MM.1S (cell line): ENCODE measurements at places on chromosomes 7 and 10.

- no peak for DNase-seq
These were observed 959 bp upstream of the ATRNL1 start for GRCh38 chr10:115092258-115092554.

GRCh38 chr10:66455304-66455703 lies 470.5 kb upstream of the LRRTM3 start:
- peak; percentile 18 for DNase-seq

- no peak for DNase-seq
These were observed 4.0 kb upstream of the NKX2-3 start for GRCh38 chr10:99528494-99529441.

- DNase-seq: no peak
These were observed 4.8 kb downstream of the MINDY4 start for GRCh38 chr7:30775992-30776391.

- no peak for DNase-seq
These were observed 116.1 kb downstream of the KLF6 start for GRCh38 chr10:3668966-3669330.

- DNase-seq: no peak
These were observed 2.2 kb downstream of the ELAPOR2 start for GRCh38 chr7:87057210-87057609.

DNA sequence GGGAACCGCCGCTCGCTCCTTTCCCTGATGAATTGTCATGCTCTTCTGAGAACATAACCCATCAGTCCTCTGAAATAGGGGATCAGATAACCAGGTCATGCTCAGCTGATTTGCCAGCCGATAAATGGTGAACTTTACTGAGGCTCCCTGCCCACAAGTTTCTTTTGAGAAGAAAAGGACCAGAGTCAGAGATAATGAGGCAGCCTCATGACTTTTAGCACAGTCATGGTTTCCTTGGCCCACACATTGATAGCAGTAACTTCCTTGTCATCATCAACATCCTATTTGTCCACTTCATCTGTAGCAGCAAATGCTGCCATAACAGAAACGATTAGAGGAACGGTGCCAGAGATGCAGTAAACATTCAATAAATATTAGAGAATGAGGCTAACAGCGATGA lies 509.0 kb downstream of the GATA3 start:
- no peak for DNase-seq

DNA sequence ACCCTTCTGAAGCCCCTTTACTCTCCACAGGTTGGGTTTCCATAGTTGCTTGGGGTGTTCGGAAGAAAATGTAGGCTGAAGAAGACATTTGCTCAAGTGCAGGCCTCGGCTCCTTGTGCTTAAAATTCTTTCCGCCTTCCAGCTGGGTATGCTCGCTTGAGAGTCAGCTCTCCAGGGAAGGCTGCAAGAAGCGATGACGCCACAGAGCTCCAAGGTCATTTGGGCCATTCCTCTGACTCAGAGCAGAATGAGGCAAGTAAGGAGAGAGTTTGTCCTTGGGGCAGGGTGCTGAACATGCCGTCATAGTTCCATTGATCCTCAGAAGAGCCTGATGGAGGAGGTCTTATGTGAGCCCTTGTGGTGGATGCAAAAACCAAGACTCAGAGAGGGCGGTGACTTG lies 27.4 kb upstream of the HSPA12A start:
- no peak for DNase-seq

DNA sequence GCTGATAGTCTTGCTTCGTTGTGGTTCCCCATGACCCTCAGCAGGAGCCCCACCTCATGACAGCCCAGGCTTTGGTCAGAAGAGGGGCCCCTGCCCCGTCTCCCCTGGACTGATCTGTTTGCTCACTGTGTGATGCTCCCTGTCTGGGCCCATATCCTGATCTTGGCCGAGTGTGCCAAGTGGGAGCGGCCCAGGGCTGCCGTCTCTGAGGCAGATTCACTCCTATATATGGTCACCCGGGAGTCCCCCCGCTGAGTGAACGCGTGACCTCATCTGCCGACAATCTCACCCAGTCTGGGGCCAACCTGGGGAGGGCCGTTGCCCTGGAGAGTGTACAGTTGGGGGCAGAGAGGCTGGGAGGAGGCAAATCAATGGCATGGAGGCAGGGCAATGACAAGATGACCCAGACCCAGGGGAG lies 34.5 kb downstream of the PPIF start:
- DNase-seq: no peak

GRCh38 chr10:71429929-71430328 lies 33.2 kb downstream of the CDH23 start:
- no peak for DNase-seq

- DNase-seq: no peak
These were observed 236.2 kb downstream of the MTERF1 start for GRCh38 chr7:91644256-91644655.

GRCh38 chr7:102390697-102391484 lies 5.3 kb upstream of the PRKRIP1 start:
- peak; percentile 72 for DNase-seq

- DNase-seq: peak; percentile 75
These were observed 10.3 kb upstream of the ANKRD7 start for GRCh38 chr7:118214051-118214832.

GRCh38 chr7:129848436-129848835 lies 104.3 kb downstream of the UBE2H start:
- no peak for DNase-seq

- no peak for DNase-seq
These were observed 88.1 kb downstream of the UNCX start for GRCh38 chr7:1320616-1321240.

DNA sequence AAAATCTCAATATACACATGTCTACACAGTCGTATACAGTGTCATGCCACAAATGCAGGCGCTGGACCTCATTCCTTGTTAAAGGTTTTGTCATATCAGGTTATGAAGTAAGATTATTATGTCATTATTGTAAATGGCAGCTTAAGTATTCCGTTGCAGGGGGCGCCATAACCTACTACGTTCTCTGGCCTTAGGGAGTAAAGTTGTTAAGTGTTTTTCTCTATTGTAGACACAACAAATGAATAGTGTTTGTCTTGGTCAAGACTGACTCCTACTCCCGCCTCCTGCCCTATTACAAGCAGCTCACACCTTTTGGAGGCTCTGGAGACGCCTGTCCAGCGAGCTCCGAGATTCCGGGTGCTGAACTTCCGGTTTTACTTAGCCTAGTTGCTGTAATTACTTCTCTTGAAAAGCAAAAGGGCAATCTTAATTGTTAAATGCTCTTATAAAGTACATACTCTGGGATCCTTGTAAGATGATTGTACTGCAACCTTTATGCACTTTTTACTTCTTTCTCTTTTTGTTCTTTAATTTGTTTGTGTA lies 994 bp downstream of the GATAD1 start:
- DNase-seq: peak; percentile 76

GRCh38 chr7:9091282-9091681 lies 657.9 kb downstream of the NXPH1 start:
- DNase-seq: peak; percentile 81

DNA sequence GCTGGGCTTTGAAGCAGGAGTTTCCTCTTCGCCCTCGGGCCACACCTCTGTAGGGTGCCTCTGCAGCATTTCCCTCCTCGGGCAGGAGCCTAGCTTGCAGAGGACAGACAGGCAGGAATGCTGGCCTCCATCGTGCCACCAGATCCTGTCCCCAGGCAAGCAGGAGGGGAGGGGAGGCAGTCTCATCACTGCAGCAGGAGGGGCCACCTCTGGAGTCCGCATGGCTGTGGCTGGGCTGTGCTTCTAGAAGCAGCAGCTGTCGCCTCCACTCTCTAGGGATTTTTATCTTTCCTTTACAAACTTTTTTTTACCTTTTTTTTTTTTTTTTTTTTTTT lies 181.4 kb downstream of the CUX1 start:
- no peak for DNase-seq

GRCh38 chr7:28623863-28624262 lies 211.5 kb downstream of the CREB5 start:
- no peak for DNase-seq

- DNase-seq: no peak
These were observed 126.2 kb downstream of the SEMA3D start for GRCh38 chr7:85060696-85061095.

- DNase-seq: no peak
These were observed 31.2 kb downstream of the BAIAP2L1 start for GRCh38 chr7:98369726-98370125.

DNA sequence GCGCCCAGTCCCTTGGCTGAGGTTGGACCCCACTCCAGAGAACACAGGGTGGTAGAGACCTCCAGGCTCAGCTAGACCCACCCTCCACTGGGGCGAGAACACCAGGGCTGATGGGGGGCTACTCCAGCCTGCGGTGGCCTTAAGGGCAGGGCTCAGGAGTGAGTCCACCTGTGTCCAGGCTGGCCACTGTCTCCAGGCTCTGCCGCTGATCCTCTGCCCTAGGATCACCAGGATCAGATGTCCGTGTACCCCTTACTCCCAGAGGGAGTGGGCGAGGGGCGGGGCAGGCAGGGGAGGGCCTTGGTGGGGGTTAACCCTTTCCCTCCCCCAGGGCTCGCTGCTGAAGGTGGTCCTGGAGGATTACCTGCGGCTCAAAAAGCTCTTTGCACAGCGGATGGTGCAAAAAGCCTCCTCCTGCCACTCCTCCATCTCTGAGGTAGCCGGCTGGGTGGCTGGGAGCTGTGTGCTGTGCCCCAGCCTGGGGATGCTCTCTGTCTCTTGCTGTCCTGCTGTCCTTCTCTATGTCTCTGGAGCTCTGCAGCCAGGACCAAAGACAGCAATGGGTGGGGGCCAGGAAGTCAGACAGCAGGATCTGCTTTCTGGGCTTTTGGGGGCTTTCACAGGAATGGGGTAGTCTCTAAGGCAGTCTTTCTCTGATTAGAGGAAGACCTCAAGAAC lies 38.0 kb downstream of the PSAP start:
- DNase-seq: no peak

- DNase-seq: no peak
These were observed 82.3 kb downstream of the UNCX start for GRCh38 chr7:1314908-1315450.

- no peak for DNase-seq
These were observed 53.0 kb downstream of the ARHGAP12 start for GRCh38 chr10:31875608-31876007.

DNA sequence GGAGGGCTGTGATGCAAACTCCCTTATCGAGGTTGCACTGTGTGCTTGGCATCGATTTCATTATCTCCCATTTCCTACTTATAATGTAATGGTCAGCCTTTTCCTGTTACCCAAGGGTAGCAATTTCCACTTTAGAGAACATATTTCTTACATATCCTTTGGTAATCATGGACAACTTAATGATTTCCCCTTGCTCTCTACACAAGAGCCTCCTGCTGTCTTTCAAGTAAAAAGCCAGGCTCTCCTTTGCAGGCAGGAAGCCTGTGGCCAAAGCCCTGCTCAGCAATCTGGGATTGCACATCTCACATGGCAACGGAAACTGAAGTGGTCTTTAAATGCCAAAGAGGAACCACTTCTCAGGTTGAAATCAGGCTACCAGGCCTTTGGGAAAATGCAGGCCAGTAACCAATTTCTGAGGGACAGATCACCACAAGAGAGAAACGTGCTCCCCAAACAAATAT lies 86.7 kb upstream of the IKZF1 start:
- no peak for DNase-seq

- DNase-seq: no peak
These were observed 51.1 kb downstream of the ELFN1 start for GRCh38 chr7:1721047-1721690.

DNA sequence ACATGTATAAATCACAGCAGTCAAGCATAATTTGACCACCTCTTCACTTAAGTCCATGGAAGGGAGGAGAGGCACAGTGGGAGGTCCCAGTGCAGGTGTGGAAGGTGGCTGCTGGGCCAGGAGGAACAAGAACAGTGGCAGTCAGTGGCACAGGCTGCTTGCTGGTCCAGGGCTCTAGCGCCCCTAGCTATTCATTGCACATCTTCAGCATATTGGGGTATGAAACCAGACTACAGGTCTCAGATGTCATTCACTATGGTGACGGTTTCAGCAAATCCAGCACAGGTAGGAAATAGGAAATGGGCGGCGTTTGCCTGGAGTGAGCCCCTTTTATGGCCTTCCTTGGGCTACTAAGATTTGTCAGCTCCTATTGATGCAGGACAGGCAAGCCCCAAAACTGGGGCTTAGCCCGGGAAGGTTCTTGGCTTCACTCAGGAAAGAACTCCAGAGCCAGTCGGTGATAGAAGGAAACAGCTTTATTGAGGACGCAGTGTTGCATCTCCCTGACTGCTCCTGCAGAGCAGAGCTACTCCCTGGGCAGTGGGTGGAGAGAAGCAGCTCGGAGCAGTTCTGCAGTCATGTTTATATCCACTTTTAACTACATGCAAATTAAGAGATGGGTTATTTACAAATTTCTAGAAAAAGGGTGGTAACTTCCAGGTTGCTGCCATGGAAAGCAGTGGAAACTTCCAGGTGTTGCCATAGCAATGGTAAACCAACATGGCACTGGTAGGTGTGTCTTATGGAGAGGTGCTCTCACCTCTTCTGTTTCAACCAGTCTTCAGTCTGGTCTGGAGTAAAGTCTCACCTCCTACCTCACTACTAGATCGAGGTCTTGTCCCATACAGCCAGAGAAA lies 608.8 kb downstream of the PARD3 start:
- peak; percentile 81 for DNase-seq

GRCh38 chr10:6292741-6293151 lies 90.0 kb downstream of the PFKFB3 start:
- no peak for DNase-seq

- DNase-seq: no peak
These were observed 46.4 kb downstream of the KIAA1217 start for GRCh38 chr10:24255115-24255880.

DNA sequence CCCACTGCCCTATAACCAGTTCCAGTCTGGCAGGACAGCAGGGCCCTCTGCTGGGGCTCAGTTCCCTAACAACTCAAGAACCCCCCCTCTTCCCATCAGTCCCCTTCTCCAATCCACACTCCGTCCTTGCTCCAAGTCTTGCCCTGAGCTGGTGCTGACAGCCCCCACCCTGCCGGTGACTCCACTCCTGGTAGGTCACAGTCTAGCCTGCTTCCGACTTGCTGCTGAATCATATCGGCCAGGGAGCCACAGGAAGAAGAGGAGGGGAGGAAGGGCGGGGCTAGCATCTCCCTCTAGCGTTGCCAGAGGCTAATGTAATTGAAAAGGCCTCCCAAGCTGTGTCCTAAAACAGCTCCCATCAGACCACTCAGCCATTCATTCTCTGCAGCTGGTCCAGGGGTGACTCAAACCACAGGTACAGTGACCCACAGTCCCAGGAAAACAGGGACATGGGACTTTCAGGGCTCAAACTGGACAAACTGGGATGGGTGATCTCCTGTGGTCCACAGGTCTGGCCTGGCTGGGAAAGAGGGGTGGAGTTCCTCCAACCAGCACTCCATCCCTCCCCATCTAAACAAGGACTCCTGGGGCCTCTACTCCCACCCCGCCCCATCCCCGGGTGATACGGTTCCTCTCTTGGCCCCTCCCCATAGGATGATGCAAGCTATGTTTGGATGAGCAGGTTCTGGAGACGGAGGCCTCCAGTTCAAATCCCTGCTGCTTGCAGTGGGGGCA lies 158.8 kb downstream of the SH3PXD2A start:
- peak; percentile 73 for DNase-seq

DNA sequence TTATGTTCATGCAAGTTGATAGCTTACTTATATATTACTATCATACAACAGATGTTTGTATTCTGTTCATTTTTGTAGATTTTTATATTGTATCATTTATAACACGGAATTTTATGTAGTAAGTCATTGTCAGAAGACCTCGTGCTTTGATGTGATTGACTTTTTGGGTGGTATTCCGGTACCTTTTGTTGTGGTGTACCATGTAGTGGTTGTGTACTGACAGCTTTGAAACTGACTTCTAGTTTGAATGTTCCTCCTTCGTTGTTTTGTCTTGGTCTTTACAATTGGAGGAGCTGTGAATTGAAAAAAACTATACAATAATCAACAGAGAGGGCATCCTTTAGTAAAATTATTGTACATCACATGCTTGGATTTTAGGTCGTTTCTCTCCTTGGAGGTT lies 61.5 kb downstream of the WAC start:
- DNase-seq: no peak

GRCh38 chr10:62981096-62981495 lies 152.0 kb upstream of the NRBF2 start:
- no peak for DNase-seq
